Left renal cortex interstitium (tissue), 4 donors: ENCODE measurements at places on chromosomes 6 and 20. TPM values are rescaled to one million over a fixed set of nuclear protein-coding genes. Genes with fewer than 3 reads are reported as not detected.
A peak's percentile ranks its signal among the peaks of the same experiment; 100 is the strongest.

DNA sequence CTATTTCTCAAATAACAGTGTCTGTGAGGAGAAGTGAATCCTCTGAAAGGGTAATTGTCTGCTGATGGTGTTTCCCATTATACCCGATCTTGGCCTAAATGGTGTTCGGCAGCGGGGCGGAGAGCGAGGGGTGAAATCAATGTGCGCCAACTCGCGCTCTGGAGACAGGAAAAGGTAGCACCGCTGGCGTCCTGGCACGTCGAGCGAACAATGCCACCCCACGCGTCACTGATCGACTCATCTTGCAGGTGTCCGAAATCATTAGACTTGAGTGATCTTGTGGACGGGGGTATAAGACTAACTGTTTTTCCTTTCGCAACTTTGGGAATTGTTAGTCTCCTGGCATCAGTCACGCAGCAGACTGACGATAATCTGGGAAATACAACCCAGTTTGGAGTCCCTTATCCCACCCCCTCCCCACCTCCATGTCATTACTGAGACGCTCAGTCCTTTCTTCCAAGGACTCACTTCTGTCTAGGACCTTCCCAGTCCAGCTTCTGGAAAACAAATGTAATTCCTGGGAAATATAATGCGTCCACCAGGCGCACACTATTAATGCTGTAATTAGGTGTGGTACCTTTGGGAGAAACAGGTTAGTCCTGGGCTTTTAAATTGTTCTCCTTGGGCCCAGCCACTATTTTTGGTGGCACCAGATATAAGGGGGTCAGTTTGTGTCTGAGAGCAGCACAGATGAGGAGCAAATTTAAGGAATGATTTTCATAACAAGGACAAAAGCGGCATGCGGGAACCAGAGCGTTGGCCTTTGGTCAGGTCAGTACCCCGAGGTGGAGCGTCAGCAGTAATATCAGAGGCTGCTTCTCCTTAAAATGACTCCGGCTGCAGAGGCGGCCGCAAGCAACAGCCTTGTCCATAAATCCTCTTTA is 2.3 kb downstream of the LINC00237 start:
- no peak for DNase-seq

Gene BACH2
- 9.9 TPM for polyA plus RNA-seq

DNA sequence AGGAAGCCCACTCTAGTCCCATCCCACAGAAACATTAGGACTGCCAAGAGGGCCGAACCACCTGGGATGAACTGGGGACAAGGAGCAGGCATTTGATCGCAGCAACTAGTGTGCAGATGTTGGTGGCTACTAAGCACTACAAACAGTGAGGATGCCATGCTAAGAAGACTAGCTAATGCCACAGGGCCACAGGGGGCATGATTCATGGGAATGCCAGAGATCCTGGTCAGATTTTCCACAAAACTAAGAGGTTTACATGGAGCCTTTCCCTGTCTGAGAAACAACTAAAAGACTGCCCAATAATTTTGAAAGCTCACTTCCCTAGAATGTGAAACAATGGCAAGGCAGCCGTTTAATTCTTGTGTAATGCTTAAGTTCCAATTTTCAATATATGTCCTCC is 375.9 kb upstream of the PTCHD4 start:
- DNase-seq, result no peak

GRCh38 chr6:104525677-104526322 is 333.9 kb downstream of the HACE1 start:
- DNase-seq, result peak; percentile 21

DNA sequence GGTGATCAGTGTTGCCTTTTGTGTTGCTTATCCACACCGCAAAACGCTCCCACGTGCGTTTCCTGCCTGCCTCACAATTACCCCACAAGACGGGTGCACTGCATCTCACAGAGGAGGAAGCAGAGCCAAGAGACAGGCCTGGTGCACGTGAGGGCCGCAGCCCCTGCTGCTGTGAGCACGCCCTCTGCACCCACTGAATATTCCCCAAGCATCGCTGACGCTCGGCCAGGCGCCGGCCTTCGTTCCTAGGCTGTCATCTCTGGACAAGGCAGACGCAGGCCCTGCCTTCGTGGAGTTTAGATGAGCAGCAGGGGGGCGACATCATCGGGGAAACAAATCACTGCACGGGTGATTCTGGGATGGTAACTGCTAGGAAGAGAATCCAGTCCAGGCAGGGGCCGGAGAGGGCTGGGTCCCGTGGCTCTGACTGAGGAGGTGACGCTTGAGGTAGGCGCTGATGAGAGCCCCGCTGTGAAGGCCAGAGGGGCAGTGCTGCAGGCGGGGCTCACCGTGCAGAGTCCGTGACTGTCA is 162.4 kb upstream of the QKI start:
- no peak for DNase-seq

GRCh38 chr6:28712982-28713381 is 187.3 kb downstream of the GPX5 start:
- DNase-seq, result no peak

Gene GNAS-AS1
- polyA plus RNA-seq, result 2.1 TPM

Gene TOMM6
- polyA plus RNA-seq, result 212 TPM

GRCh38 chr6:29864037-29864810 is 36.6 kb downstream of the HLA-G start:
- DNase-seq, result no peak

DNA sequence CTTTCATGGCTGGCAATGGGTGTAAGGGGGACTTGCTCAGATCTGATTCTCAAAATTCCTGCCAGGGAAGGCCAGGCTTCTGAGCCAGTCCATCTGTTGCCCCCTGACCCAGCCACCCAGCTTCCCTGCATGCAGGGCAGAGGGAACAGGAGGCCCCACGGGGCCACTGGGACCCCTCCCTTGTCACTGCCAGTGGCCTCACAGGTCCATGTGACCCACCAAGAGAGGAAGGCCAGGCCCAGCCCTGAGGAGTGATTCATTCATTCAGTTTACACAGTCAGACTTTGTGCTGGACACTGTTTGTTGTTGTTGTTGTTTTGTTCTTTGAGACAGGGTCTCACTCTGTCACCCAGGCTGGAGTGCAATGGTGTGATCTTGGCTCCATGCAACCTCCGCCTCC is 39.5 kb downstream of the UBE2V1 start:
- DNase-seq, result no peak

- DNase-seq, result no peak
Observed at GRCh38 chr6:34021554-34022190, 124.2 kb downstream of the GRM4 start.

Gene TFAP2C
- 0.83 TPM for polyA plus RNA-seq

- no peak for DNase-seq
Observed at GRCh38 chr20:57445298-57445697, 54.1 kb downstream of the RBM38 start.

Gene HNF4A
- polyA plus RNA-seq, result 35.0 TPM

GRCh38 chr20:6269168-6269873 is 146.5 kb upstream of the FERMT1 start:
- DNase-seq, result no peak
